AG04449 (cell line): ENCODE measurements at places on chromosomes 5 and 9.
A peak's percentile ranks its signal among the peaks of the same experiment; 100 is the strongest.

- no peak for DNase-seq
These were observed 12.2 kb downstream of the LCN12 start for GRCh38 chr9:136964171-136964689.

- no peak for DNase-seq
These were observed 6.9 kb upstream of the UBAC1 start for GRCh38 chr9:135968083-135968476.

DNA sequence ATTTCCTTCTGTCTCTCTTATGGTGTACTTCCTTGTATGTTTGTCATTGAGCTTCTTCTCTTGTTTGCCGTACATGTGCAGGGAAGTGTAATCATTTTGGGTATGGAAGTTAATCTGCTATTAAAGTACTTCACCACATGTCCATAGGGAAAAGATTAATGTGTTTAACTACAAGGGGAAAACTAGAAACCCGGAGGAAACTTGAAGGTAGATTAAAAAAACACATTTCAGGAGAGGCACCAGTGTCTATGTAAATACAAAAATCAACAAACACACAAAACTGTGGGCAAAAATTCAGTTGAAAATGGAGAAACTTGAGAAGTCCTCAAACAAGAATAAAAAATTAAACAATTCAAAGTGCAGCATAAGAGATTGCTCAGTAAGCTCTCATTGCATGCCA lies 166.4 kb downstream of the PBX3 start:
- DNase-seq, result no peak

DNA sequence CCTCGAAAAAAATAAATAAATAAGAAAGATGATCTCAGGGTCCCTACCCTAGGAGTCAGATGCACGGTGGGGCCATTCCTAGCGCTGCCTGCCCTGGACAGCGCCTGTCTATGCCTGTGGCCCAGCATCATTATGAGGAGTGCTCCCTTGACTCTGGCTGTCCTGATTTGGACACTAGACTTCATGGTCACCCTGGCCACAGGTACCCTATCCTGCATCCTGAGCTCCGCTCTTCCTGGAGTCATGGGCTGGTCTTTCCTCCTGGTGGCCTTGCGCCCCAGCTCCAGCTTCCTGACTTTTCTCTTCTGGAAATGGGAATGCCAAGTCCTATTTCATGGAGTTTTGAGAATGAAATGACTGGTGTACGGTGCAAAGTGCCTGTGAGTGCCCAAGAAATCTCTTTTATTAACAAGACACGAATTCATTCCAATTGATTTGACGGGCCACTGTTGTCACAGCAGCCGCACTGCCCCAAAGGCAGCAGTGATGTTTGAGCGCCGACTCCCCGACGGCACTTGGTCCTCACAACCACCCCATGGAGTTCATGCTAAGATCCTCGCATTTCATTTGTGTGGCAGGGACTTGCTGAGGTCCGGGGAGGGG lies 564 bp upstream of the AIF1L start:
- DNase-seq, result no peak

GRCh38 chr5:14102666-14103065 lies 40.5 kb upstream of the TRIO start:
- DNase-seq, result no peak

DNA sequence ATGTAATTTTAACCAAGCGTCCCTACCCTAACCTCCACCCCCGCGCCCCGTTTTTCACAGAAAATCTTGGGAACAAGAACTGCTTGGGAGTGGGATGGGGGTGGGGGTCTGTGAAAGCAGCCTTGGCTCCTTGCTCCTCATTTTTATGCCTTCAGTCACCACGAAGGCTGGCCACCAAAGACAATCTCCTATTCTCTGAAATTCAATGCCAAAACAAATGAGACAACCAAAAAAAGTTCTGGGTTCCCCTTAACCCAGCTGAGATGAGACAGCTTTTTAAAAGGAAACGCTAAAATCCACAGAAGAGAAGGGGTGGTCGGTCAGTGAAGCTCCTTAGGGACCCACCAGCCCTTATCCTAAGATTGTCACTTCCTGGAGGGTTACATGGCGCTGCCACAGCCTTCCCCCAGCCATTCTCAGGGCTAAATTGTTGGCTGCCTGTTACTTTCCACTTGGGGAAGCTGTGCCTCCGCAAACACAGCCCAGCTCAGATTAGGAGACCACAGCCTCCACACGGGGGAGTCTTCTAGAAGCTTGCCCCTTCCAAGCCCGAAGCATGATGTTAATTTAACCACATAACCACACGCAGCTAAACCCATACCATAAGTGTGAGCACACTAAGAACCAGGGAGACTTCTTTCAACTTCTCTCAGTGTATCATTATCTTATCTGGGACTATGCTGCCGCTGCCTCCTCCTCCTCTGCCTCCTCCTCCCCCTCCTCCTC lies 136.3 kb downstream of the FOXD1 start:
- DNase-seq, result peak; percentile 97

DNA sequence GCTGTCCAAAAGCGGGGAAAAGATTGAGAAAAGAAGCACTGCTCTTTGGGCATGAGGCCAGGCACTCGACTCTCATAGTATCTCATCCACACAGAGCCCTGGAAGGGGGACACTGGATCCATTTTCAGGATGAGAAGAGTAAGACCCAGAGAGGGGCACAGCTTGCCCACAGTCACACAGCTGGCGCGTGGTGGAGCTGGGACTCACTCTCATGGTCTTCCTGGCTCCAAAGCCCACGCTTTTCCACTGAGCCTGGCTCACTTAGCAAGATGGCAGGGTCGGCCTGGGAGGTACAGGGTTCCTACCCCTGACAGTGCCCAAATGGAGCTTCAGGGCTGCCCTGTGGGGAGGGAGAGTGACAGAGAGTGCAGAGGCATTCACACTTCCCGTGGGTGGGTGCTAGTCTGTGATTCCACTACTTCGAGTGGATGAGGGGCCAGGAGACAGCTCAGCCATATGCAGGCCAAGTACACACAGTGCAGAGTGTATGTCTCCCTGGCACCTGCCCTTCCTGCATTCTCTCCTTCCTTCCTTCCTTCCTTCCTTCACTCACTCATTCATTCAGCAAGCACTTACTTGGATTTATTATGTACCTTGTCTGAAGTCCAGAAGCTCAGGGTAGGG lies 18.3 kb upstream of the IGFBPL1 start:
- no peak for DNase-seq

GRCh38 chr9:127166651-127167524 lies 44.5 kb upstream of the ANGPTL2 start:
- DNase-seq, result no peak

- no peak for DNase-seq
These were observed 3.9 kb downstream of the CSNK1G3 start for GRCh38 chr5:123515904-123516303.

DNA sequence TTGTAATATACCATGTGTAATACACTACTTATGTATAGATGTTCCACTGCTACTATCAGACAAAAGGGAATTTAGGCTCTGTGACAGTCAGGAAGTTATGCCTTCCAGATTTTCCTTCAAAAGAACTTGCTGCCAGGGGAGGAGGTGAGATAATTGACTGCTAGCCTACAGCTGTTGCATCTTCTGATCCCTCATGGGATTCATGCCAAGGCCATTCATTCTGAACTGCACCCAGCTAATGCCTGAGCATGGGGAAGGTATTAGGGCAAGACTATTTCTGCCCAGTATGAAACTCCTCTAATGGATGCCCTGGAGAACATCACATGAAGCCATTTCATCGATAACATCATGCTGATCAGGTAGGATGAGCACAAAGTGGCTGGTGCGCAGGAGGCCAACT lies 746.5 kb upstream of the ZNF608 start:
- DNase-seq, result no peak

GRCh38 chr5:110923971-110924370 lies 147.5 kb upstream of the TSLP start:
- DNase-seq, result no peak

- DNase-seq, result no peak
These were observed 59.6 kb upstream of the SLC1A1 start for GRCh38 chr9:4430432-4431261.

- no peak for DNase-seq
These were observed 56.1 kb upstream of the TUT7 start for GRCh38 chr9:86410281-86410680.

GRCh38 chr5:127906562-127907204 lies 176.9 kb upstream of the SLC12A2 start:
- DNase-seq, result no peak

- DNase-seq, result no peak
These were observed 46.4 kb downstream of the PKD2L2 start for GRCh38 chr5:137935694-137936093.

GRCh38 chr5:125011419-125011818 lies 265.0 kb upstream of the ZNF608 start:
- DNase-seq, result no peak

DNA sequence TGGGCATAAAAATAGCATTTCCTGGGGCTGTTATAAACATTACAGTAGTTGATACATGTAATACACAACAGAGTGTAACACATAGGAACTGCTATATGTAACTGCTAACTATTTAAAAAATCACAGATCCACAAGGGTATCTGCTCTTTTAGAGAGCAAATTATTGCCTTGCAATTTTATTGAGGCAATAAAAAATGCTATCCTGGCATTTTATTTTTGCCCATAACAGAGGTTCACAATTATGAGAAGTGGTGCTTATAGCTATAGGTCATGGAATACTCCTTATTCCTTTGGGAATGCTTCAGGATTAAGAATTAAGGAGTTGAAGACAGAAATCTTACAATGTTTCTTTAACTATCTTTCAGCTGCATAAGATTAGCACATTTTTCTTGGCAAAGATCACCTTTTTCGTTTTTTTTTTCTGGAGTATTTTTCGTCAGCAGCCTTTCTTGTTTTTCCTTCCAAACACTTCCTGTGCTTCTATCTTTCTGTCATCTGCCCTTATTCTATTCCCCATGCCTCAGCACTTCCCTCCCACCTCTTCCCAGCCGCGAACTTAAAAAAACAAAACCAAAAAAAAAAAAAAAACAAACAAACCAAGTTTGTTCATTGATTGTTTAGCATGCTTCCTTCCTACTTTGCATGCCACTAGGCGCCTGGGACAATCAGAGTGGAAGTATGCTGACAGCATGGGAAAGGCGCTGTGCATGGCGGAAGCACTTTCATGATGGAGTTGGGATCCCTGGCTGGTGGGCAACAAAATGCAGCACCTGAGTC lies 264.2 kb downstream of the MAST4 start:
- DNase-seq, result no peak

DNA sequence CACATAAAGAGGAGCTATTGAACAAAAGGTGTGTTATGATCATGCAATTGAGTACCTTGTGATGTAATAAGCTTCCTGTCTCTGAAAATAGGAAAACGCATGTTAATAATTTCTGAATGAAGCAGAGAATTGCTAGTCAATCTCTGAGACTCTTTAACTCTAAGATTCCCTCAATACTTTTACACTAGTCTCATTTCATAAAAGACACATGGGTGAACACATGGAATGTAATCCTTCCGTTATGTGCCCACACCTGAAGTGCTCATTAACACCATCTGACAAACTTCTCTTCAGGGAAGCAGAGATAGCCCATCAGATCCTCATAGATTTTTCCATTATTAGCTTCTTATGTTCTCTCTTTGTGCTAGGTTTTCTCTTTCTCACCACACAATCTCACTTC lies 182.4 kb downstream of the TLR4 start:
- DNase-seq, result no peak

DNA sequence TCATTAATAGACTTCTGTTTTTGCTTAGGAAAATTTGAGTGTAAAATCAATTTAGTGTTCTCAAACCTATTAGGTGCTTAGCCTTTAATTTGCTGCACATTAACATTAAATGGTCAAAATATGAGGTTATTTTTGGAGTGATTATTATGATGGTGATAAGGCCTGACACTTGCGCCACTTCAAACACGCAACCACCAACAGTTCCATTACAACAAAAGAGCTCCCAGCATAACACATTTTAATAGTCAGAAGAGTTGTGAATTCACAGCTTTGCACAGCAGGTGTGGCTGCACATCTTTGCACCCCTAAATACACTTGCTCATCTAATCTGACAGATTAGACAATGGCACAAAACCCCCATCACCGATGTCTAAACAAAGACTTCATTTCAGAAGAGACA lies 940.7 kb downstream of the NR2F1-AS1 start:
- no peak for DNase-seq

DNA sequence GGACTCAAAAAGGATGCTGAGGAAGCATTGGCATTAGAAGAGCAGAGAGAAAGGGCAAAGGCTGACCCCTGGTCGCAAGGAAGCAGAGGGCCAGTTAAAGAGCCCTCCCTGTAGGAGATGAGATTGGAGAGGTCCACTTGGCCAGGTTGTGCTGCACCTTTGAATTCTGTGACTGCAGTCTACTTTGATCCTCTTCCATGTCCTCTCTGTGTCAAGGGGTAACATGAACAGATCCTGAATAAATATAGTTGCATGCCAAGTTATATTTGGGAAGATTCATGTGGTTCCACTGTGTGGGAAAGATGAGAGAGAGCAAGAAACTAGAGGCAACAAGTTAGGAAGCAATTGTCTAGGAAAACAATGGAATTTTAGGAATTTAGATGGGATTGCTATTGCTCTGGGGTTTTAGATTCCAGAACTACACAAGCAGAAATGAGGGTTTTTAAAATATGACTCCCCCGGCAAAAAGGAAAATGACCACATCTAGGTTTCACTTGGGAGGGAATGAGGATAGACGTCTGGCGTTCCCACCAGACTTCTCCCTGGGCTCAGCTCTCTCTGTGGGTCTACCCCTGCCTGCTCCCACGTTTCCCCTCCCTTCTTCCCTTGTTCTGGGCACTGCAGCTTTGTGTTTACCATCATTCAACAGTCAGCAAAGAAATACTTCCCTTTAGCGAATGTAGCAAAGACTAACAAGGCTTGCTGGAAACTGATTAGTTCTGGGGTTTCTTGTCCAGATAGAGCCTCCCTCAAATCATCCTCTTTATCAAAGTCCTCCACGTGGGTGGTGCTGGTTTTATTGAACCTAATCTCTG lies 63.6 kb downstream of the SNX18 start:
- no peak for DNase-seq

GRCh38 chr9:89375191-89375760 lies 57.0 kb downstream of the SECISBP2 start:
- no peak for DNase-seq

- no peak for DNase-seq
These were observed 5.9 kb upstream of the MELK start for GRCh38 chr9:36566813-36567221.
